ENCODE measurements at places on chromosomes 7 and 10.

DNA sequence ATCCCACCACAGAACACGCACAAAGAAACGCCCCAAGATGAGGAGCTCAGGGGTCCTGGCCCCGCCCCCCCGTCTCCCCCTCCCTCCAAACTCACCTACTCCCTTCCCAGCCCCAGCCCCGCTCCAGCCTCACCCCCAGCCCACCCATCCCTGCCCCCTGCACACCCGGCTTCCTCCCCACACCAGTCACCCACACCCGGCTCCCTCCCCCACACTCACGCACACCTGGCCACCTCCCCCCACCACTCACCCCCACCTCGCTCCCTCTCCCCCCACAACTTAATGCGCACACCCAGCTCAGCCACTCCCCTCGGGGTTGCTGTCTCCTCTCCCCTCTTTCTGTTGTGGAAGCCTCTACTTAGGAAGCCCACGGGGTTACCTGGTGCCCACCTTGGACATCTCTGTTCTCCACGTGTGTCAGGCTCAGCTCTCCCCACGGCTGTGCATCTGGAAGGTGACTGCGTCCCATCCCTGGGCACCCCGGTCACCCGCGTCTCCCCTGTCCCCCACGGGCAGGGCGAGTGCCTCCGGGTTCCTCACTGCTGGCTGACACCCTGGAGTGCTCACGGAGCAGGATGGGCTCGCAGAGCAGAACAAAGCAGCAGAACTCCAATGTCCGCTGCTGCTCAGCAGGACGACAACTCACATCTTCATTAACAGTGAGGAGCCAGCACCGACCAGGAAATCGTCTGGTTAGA is 166.8 kb downstream of the USP6NL start:
- DNase-seq, result no peak

DNA sequence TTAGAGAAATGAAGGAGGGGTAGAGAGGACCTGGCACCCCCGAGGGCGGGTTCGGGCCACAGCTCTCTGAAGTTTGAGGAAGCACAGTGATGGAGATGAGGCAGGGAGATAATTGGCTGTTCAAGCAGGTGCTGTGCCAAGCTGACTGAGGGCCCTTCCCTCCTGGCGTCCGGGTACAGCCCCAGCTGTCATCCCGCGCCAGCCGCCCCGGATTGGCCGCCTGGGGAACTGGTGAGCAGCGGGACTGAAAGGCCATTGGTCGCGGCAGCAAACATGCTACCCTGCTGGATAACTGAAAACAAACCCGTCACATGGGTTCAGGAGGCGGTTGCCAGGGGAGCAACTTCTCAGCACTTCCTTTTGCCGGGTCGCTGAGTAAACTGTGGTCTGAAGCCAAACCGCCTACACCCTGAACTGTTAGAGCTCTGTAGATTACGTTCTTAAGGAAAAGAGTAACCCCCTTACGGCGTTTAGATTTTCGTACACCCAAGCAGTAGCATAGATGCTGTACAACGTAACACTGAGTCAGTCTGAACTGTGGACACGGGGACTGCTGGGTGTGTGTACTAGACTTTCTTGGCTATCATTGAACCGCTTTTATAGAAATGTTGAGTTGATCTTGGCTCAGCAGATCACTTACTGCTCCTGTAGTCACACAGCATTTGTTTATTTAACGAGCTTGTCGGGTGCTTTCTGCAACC is 1.3 kb downstream of the INSIG1 start:
- peak; percentile 94 for DNase-seq

DNA sequence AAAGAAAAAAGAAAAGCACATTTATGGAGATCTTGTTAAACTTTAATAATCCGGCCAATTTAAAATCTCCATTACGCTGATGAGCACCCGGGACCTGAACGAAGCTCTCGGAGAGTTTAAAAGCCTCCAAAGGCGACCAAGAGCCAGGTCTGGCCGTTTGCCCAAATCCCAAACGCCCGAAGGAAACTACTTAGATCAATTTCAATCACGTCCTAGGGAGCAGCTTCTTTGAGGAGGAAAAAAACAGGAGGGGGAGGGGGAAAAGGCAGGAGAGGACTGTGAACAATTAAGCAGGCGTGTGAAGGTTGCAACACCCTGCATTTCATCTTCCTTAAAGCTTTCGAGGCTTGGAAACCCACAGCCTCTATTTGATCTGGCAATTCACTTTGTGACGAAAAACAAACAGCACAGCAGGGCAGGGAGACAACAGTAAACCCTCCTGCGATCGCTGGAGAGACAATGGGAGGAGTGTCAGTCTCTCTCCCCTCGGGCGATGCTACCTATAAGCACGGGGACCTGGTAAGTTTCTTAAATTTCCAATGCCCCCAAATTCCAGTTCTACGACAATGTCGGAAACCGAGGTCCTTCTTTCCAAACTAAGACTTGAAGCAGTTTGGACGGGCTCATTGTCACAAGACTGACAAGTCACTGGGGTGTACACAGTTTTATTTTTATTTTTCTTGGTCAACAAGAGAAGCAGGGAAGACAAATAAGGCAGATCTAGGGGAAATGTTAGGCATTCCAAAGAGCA is 1.2 kb downstream of the KLF6 start:
- no peak for DNase-seq

DNA sequence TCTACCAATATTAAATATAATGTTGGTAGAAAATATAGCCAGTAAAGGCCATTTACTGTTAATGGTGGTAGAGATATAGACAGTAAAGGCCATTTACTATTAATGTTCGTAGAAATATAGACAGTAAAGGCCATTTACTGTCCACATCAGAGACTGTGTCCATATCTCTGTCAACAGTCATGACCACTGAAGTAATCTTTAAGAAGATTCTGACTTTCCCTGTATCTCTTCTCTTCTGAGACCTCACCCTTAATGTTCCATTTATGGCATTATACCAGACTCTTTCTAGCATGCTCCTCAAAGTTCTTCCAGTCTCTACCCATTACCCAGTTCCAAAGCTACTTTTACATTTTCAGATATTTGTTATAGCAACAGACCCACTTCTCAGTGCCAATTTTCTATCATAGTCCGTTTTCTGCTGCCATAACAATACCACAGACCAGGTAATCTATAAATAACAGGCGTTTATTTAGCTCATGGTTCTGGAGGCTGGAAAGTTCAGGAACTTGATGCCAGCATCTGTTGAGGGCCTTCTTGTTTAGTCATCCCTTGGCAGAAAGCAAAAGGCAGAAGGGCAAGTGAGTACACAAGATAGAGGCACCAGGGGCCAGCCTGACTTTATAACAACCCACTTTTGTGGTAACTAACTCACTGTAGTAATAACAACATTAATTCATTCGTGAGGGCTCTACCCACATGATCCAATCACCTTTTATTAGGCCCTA is 7.9 kb upstream of the NUDCD3 start:
- no peak for DNase-seq

- DNase-seq, result no peak
These were observed 59.4 kb upstream of the ASAH2 start for GRCh38 chr10:50310560-50311174.

GRCh38 chr7:20828947-20829346 is 42.3 kb upstream of the SP8 start:
- DNase-seq, result no peak

DNA sequence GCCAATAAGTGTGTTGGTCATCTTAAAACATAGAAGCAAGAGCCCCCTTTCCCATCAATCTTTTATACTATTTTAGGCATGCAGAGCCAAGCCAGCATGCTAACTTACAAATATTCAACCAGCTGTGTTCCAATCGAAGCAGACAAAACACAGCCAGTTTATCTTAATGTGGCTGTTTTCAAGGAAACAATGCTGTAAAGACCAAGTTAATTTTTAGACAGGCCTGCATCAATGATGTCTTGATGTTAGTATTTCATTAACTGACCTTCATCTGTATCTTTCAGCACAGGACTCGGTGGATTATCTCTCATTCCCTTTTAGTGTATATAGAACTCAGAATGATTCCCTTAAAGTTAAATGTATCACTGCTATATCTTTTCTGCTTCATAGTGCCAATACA is 262.0 kb upstream of the ZWINT start:
- no peak for DNase-seq

- DNase-seq, result no peak
These were observed 37.3 kb upstream of the CCNY start for GRCh38 chr10:35299016-35299415.

- DNase-seq, result no peak
These were observed 226.5 kb downstream of the INHBA start for GRCh38 chr7:41476460-41476803.

DNA sequence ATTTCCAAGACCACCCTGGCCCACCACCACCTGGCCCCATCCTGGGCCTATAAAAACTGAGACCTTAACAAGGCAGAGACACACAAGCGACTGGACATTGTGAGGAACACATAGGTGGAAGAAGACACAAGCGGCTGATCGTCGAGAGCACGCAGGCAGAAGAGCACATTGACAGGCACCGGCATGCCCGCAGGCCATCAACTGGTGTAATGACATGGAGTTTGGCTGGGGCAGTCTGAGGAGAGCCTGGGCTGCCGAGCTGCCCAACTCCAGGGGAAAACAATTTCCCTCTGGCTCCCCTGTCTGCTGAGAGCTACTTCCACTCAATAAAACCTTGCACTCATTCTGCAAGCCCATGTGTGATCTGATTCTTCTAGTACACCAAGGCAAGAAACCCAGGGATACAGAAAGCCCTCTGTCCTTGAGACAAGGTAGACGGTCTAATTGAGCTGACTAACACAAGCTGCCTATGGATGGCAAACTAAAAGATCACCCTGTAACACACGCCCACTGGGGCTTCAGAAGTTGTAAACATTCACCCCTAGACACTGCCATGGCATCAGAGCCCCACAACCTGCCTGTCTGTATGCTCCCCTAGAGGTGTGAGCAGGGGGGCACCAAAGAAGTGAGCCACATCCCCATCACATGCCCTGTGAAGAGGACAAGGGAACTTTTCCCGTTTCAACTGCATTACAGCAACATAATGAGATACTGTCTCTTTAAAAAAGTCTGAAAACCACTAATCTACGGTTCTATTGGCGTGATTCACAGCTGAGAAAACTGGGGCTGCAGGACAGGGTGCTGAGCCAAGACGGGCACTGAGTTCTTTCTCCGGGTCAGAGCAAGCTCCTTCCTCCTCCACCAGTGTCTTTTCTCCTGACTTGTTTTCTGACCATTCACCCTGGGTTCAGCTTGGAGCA is 18.5 kb upstream of the TNS3 start:
- no peak for DNase-seq

DNA sequence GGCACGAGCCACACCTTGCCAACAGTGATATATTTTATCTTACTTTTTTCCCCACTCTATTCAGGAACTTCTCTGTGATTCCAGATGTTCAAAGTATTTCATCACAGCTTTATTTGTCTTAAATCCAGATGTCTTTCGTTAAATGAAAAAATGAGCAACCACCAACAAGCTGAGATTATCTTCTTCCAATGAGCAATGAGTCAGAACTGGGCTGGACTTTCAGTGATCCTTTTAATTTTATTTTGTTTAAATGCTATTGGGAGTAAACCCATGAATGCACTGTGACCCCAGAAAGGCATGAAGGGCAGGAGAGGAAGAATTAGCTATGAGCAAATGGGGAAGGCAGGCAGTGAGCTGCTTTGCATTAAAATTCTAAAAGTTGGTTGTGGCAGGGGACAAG is 77.6 kb upstream of the IMMP2L start:
- no peak for DNase-seq

- no peak for DNase-seq
These were observed 235.1 kb downstream of the SEMA3E start for GRCh38 chr7:83413831-83414230.

- no peak for DNase-seq
These were observed 58.8 kb downstream of the VIM start for GRCh38 chr10:17286562-17287550.

Data from effector memory CD4-positive, alpha-beta T cell (primary cell).